Activated naive CD4-positive, alpha-beta T cell treated with anti-CD3 and anti-CD28 coated beads, Interleukin-2, amount 10 ng/mL, durations not matched to agents 7 days and 5 days (primary cell): ENCODE measurements at places on chromosomes 16 and 17.
A peak's percentile ranks its signal among the peaks of the same experiment; 100 is the strongest.

GRCh38 chr16:9092978-9093344 lies 1.5 kb downstream of the HAPSTR1 start:
- peak; percentile 59 for DNase-seq

GRCh38 chr16:64345142-64345541 lies 776.7 kb downstream of the CDH11 start:
- no peak for DNase-seq

- no peak for DNase-seq
Observed at GRCh38 chr17:79548116-79548515, 62.7 kb downstream of the RBFOX3 start.

DNA sequence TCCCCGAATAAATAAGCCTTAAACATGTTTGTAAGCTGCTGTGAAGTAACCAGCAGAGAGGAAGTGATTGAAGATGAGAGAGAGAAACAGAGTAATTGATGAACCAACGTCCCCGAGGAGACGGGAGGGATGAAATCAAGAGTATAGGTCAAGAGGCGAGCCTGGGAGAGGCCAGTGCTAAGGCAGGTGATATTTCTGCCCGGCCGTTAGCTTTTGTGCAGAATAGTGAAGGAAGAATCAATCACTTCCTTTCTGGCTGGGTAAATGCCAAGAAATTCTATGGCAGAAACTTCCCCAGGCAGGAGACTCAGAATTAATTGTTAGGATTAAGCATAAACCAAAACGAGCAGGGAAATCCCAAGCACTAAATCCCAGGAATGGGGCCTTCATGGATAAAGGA lies 273.8 kb downstream of the CDH13 start:
- DNase-seq, result no peak

DNA sequence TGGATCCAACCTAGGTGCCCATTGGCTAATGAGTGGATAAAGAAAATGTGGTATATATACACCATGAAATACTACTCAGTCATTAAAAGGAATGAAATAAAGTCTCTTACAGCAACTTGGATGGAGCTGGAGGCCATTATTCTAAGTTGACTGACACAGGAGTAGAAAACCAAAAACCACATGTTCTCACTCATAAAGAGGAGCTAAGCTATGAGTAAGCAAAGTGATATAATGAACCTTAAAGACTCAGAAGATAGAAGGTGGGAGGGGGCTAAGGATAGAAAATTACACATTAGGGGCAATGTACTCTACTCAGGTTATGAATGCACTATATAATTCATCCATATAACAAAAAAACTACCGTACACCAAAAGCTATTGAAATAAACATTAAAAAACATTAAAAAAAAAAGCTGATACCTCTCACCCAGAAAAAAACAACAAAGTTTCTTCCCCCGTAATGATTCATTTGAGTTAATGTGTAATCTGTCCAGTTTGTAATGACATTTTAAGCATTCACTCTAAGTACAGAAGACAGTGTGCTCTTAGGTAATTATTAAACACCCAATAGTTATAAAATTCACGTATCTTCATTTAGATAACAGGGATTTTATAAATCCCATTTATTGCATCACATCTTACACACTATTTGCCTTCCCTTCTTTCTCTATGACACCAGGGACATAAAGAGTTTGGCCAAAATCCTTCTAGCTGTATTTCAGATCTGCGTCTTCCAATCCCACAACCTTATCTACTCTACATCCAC lies 941.5 kb downstream of the CDH11 start:
- DNase-seq, result no peak

DNA sequence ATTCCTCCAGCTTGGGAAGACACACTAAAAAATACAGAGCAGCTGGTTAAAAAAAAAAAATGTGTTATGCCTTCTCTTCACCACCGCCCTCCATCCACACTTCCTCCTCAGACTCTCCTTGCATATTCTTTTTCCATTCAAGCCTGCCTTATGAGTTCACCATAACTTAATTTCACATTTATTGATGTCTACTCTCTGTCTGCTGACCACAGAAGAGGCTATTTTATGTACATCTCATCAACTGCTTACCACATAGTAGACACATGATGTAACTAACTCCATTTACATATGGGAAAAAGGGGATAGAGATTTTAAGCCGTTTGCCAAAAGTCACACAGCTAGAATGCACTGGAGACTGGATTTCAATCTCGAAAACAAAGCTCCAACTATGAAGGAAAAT lies 409.8 kb downstream of the CDH11 start:
- DNase-seq, result no peak

DNA sequence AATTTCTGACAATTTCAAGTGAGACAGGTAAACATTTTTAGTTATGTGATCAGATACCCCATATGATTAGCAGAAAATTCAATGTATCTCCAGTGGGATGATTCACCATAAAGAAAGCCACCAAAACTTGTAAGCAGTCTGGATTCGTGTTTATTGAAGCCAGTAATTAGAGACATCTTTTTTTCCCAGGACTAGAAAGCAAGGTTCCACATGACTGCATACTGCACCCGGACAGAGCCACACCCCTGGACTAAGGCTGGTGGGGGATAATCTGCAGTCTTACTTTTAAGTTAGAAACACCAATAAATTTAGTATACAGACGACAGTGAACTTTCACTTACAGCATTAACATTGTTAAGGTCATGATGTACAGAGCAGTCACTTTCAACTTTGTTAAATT lies 24.2 kb upstream of the CMTM4 start:
- DNase-seq, result no peak

DNA sequence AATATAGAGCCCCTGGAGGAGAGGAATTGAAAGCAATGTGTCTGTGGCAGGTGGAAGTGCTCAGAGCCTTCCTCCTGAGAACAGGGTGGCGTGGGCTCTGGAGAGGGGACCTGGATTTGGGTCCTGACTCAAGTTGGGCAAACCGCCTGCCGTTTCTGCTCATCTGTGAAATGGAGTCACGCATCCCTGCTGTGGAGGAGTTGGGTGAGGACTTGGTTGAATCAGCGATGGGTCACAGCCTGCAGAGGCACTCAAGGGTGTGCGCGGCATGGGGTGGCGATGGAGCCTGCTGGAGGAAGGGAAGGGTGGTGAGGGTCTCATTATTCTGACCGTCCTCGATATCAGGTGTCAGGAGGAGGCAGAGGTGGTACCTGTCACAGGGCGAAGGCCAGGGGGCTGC lies 3.1 kb downstream of the ADAD2 start:
- DNase-seq, result no peak

DNA sequence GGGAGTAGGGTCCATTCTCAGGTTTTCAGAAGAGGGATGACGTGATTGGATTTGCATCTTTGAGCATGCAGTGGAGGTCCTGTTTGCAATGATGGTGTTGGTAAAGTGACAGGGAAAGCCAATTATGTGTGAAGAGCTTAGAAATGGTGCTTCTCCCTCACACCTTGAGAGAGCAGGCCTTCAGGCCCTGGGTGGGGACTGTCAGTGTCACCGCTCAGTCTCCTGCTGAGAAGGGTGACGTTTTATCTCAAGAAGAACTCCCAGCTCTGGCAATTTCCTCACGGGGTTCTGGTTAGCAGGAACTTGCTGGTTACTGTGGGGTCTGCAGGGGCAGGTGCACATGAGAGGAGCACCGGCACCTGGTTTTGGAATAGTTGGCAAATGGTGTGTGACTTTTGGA lies 11.2 kb downstream of the PLCG2 start:
- DNase-seq, result no peak

- no peak for DNase-seq
Observed at GRCh38 chr16:4293822-4294457, 21.1 kb upstream of the TFAP4 start.

DNA sequence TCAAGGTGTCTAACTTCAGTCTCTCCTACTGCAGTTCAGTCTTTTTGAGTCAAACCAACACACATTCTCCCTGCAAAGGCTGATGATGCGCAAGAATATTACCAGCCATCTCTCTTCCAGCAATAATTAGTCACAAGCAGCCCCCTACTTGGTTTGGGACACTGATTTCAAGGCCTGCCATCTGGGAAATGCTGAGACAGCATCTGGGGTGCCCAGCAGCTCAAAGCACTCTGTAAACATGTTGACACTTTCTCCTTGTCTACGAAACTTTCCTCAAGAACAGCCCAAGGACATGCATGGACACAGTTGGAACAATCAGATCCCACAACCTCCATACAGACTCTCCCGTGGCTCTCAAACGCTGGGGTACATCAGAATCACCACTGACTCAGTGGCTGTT lies 149.2 kb upstream of the RPL38 start:
- DNase-seq, result no peak

DNA sequence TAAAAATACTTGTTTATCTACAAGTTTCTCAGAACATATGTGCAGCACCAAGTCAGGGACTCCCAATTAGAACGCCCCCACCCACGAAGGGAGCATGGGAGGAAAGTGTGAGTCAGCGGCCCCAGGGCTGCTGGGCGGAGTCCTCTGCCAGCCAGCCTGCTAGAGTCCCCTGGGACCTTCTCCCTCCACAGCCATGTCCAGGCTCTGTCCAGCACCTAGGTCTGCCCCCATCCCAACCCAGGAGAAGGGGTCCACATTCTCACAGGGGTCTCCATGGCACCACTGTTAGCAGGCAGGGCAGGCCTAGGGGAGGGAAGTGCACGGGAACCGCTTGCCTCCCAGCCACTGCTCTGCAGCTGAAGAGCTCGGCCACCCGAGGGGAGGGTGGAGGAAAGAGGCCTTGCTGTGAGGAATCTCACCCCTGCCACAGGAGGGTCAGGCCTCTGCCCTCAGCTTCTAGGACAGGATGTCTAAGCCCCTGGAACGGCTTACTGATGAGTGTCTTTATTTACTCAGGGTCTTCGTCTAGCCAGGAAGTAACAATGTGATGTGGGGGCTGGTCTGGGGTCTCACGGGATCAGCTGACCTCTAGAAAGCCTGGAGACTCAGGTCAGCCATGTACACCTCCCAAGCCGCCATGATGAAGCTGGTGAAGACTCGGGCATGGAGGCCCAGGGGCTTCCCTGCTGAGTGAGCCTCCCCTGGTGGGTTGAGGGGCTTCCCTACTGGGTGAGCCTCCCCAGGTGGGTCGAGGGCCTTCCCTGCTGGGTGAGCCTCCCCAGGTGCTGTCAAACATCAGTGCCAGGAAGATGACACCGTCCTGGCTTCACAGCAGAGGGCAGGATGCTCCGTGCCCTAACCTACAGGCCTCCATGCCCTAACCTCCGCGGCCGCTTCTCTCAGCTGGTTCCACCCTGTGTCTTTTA lies 190.3 kb downstream of the RBFOX3 start:
- DNase-seq, result no peak

DNA sequence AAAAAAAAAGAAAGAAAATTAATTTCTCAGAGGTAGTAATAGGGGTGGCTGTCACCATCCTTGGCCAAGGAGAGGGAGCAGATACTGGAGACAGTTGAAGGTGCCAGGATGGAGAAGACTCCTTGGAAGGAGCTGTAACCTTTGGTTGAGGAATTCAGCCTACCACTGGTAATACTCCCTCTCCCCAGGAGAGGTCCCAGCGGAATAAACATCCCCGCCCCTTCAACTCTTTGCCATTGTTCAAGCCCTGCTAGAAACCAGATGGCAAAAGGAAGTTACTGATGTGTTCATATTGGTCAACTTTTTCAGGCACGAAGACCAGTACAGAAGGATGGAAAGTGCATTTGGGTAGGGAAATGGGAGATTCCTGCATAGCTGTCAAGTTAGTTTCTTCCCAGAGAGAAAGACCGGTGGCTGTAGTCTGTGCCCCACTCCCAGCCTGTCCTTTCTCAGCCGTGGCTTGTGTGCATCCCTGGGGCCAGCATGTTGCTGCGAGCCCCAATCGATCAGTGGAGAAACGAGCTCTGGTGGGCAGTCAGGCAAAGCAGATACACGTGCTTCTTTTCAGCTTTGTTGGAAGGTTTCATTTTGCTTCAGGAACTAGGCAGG lies 612.1 kb downstream of the MAF start:
- no peak for DNase-seq

GRCh38 chr16:1082266-1082951 lies 9.9 kb downstream of the SSTR5 start:
- no peak for DNase-seq

GRCh38 chr16:29714396-29714795 lies 31.4 kb downstream of the C16orf54 start:
- no peak for DNase-seq

- DNase-seq, result no peak
Observed at GRCh38 chr16:28984091-28984490, 761 bp upstream of the LAT start.

- DNase-seq, result no peak
Observed at GRCh38 chr17:78561166-78561565, 16.0 kb downstream of the DNAH17 start.

DNA sequence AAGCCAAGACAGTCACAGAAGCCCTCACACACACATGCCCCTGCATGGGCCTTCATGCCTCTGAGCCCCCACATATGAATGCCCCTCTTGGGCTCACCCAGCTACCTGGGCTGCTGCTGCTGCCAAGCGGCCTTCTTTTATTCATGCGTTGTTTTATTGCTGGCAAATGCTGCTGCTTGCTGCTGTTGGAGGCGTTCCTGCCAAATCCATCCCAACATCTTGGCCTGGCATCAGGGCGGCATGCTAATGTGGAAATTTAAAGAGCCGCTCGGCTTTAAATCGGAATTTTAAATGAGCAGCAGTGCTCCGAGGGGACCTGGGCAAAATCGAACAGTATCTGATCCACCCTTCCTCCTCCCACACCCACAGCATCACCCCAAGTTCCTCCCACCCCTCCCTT lies 39.0 kb downstream of the NEUROD2 start:
- DNase-seq, result no peak

GRCh38 chr17:34579979-34580684 lies 750 bp downstream of the TMEM132E start:
- no peak for DNase-seq

DNA sequence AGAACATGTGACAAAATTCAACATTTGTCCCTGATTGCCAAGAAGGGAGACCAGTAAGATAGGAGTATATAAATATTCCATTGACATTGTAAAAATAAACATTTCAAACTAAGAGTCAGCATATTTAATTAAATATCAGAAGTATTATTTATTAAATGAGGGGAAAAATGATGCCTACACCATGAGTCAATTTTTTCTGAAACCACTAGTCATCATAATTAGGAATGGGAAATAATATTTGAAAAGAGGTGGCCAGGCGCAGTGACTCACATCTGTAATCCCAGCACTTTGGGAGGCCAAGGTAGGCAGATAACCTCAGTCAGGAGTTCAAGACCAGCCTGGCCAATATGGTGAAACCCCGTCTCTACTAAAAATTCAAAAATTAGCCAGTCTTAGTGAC lies 2.1 kb downstream of the CMTM1 start:
- DNase-seq, result no peak

GRCh38 chr16:13348416-13348815 lies 447.0 kb downstream of the SHISA9 start:
- no peak for DNase-seq

DNA sequence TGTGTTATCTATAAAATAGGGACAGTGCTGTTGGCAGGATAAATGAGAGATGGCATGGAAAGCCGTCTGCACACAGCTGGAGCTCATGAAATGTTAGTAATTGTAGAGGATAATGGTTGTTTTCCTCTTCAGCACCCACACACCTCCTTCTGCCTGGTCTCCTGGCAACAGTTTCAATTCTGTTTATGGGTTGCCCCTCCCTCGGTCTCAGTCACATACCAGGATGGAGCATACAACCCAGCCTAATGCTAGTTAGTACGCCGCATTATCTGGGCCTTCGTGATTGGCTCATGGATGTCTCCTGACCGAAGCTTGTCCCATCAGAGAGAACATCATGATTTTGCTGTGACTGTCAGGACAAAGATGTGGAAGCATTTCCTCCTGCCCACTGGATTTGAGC lies 126.2 kb upstream of the WSCD1 start:
- DNase-seq, result no peak
